ENCODE measurements at places on chromosomes 2 and 18. TPM values are rescaled to one million over a fixed set of nuclear protein-coding genes. Genes with fewer than 3 reads are reported as not detected.
A peak's percentile ranks its signal among the peaks of the same experiment; 100 is the strongest.

GRCh38 chr2:66494708-66495107, 59.8 kb downstream of the MEIS1 start:
- peak; percentile 27 for DNase-seq

The CPO gene
- not detected for polyA plus RNA-seq

DNA sequence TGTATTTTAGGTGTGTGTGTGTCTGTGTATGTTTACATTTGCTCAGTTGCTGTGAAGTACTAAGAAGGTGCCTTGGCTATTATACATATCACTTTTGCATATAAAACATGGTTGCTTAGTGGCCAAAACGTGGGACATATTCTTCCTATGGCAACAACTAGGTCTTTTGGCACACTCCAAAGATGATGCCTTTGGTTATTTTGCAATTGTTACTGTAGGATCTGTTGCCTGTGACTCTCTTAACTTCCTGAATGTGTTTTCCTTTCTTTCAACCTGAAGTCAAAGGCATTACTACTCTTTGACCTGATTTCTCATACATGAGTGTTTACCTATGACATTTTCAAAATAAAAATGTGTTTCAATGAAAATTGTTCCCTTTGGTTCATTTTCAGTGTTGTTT, 160.5 kb downstream of the UBE2E3 start:
- no peak for DNase-seq

DNA sequence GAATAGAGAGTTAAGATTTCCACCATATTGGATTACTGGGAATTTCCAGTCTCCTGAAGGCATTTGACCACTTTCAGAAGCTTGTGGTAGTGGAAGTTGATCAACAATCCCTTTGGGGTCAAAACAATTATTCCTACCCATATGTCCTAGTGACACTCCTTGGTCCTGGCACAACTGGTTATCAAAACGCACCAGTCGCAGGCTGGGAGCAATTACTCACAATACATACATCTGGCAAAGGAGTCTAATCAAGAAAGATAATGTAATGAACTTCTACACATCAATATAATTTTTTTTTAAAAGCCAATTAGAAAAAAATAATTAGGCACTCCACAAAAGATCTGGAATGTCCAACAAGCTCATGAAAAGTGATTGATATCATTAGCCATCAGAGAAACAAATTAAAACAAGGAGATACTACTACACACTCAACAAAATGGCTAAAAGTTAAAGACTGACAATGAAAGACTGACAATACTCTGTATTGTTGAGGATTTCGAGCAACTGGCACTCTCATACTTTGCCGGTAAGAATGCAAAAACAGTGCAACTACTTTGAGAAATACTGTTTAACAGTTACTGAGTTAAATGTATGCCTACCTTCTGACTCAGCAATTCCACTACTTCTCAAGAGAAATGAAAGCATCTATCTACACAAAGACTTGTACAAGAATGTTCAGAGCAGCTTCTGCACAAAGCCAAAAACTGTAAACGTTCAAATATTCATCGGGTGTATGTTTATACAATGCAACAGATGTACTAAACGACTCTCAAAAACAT, 2.0 kb downstream of the INO80C start:
- no peak for DNase-seq

The WDR75 gene
- 30.7 TPM for polyA plus RNA-seq

DNA sequence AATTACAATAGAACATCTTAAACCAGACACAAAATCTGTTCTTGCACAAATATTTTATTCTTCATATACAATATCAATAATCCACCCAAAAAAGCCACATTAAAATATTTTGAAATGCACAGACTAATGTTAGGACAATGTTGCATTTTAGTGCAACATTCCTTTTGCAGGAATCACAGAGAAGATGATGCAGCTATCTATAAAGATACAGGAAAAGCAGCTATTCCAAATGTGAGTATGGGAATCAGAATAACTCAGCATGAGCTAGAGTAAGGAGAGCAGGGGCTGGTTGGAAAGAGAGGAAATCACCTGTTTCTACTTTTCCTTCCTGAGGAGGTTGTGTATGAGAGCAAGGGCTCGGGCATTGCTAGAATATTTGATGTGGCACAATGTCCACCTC, 4.8 kb downstream of the C2orf66 start:
- no peak for DNase-seq

DNA sequence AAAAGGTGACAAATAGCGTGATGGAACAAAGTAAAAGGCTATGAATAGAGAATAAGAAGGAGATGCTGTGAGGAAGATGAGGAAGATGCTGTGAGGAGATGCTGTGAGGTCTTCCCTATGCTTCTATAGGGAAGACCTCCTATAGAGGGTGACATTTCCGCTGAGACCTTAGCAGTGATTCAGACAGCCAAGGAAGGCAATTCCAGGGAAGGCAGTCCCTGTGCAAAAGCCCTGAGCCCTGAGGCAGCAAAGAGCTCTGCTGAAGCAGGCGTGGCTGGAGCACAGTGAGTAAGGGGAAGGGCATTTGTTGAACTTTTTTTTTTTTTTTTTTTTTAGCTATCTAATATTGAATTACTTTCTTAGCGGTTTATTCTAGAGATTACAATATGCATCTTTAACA, 142.7 kb upstream of the FOSL2 start:
- DNase-seq, result peak; percentile 44

- DNase-seq, result no peak
Measured at GRCh38 chr2:23484275-23484674, 99.3 kb downstream of the KLHL29 start.

The ZBTB7C gene
- not detected for polyA plus RNA-seq

GRCh38 chr2:205773989-205774388, 91.7 kb downstream of the NRP2 start:
- DNase-seq, result no peak

The SERPINB13 gene
- polyA plus RNA-seq, result not detected

The UGT1A6 gene
- 0.11 TPM for polyA plus RNA-seq

The RIT2 gene
- not detected for polyA plus RNA-seq

The FAM161A gene
- 0.33 TPM for polyA plus RNA-seq

- no peak for DNase-seq
Measured at GRCh38 chr2:158134655-158135054, 33.0 kb downstream of the UPP2 start.

- DNase-seq, result no peak
Measured at GRCh38 chr2:175585496-175585895, 404.0 kb upstream of the ATP5MC3 start.

- peak; percentile 22 for DNase-seq
Measured at GRCh38 chr18:13447621-13448334, 229.2 kb downstream of the LDLRAD4 start.

The NTSR2 gene
- not detected for polyA plus RNA-seq

DNA sequence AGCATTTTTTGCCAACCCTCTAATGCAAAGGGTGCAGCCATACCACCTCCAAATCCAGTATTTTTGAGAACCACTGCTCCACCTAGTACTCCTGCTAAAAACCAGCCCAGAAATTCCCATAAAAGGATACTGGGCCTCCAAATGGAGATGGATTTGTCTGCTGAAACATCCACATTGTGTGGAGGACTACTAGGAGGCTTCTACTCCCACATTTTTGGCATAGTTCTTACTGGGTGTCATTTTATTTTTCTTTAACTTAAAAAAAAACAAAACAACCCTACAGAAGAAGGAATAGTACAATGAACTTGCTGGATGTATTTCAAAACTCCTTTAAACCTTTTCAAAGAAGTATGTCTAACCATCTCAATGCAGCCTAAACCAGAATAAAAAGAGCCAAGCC, 219.2 kb downstream of the SRBD1 start:
- DNase-seq, result no peak

DNA sequence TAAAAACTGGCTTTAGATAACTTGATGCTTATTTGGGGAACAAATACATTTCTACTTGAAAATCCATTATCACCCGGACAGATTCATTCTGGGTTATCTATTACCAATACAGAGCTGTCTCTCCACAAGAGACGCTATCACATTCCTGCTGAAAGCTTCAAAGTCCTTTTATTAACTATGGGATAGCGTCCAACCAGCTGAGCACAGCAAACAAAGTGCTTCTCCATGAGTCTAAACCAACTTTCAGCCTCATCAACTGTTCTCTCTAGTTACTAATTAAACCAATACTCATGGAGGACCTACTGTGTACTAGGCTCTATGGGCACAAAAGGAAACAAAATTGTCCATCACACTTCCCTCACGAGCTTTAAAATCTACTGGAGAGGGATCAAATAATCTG, 132.8 kb downstream of the L3MBTL4 start:
- DNase-seq, result no peak

GRCh38 chr2:179861416-179862067, at the start of gene ZNF385B:
Gene ZNF385B (minus strand): TSS chr2:179861612.
- no peak for DNase-seq

DNA sequence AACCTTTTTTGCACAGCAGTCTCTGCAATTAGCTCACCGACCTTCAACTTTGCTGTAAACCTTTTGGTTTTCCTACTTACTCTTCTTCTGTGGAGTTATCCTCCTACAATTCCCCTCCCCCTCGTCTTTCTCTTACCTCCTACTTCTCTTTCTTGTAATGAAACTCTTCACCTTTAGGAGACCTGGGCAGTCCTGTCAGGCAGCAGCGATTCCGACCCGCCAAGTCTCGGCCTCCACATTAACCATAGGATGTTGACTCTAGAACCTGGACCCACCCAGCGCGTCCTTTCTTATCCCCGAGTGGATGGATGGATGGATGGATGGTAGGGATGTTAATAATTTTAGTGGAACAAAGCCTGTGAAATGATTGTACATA, 8.3 kb downstream of the TBR1 start:
- no peak for DNase-seq

The UNC50 gene
- polyA plus RNA-seq, result 43.9 TPM

DNA sequence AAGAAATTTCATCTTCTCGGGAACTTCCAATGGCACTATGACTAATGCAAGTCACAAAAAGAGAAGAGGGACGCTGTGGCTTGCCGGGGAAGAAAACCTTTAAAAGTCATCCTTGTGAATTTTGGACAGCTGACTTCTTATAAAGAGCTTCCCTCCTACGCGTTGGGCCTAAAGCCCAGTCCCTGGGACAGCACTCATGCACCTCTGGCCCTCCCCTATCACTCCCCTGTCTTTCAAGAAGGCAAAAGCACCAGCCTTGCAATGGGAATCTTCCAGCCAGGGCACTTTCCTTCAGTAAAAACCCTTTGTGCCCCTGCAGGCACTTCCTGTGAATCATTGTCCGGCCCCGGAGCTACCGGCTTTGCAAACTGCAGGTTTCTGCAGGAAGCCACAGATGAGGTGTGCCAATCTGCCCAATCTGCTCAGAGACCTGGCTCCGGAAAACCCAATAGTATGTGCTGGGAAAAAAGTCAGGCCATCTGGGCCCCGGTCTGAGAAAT, 7.1 kb downstream of the MREG start:
- DNase-seq, result no peak

The ANKRD30B gene
- 0.05 TPM for polyA plus RNA-seq

The GRP gene
- 0.21 TPM for polyA plus RNA-seq

DNA sequence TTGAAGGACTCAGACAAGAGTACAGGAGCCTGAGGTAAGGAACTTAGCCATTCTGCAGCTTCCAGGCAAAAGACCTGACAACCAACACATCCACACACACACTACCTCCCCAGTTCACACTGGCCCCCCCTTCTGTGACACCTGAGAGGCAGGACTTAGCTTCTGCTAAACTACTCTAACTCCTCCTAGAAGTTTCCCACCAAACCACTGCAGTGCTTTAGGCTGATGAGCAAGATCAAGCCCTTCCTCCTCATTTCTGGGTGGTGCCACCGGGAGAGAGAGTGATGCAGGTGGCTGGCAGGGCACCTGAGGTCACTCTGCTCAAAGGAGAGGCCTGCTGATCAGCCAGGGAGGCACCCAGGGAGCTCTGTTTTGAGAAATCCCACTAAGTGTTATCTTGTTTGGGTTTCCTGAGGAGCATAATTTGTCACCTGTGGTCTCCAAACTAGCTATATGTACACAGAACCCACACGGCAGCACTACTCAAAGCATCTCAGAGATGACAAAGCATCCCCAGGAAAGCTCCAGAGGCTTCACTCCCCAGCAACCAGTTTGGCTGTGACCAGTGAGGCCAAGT, 188.4 kb downstream of the MYO5B start:
- no peak for DNase-seq
